Kidney (tissue), 22 donors: ENCODE measurements at places on chromosomes 3 and 15. TPM values are rescaled to one million over a fixed set of nuclear protein-coding genes. Genes with fewer than 3 reads are reported as not detected.

C15orf61 gene
- total RNA-seq: 5.5 TPM

DNA sequence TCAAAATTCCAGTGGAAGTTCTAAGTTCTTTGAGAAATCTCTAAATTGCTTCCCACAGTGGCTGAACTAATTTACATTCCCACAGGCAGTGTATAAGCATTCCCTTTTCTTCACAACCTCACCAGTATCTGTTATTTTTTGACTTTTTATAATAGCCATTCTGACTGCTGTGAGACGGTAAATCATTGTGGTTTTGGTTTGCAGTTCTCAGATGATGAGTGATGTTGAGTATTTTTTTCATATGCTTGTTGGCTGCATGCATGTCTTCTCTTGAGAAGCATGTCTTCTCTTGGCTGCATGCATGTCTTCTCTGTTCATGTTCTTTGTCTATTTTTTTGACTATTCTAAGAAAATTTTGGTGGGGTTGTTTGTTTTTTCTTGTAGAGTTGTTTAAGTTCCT lies 499.6 kb upstream of the CCDC54 start:
- no peaks in the 10 kb centered on the region for H3K4me1 ChIP-seq
- DNase-seq: no peak
- no peak overlapping the region for H3K27ac ChIP-seq
- H3K27me3 ChIP-seq: no peaks in the 10 kb centered on the region
- no peaks in the 10 kb centered on the region for H3K36me3 ChIP-seq

GRCh38 chr3:67383379-67383778 lies 271.0 kb downstream of the SUCLG2 start:
- no peak for DNase-seq
- H3K4me3 ChIP-seq: no peak overlapping the region
- H3K27ac ChIP-seq: no peak overlapping the region
- H3K36me3 ChIP-seq: no peaks in the 10 kb centered on the region

LSAMP gene
- 3.5 TPM for total RNA-seq

- no peak overlapping the region for H3K4me3 ChIP-seq
- H3K27me3 ChIP-seq: peaks cover 2% of the 10 kb centered on the region
- no peak overlapping the region for H3K27ac ChIP-seq
- peak; percentile 90 for DNase-seq
These were observed 4.6 kb upstream of the TRIM71 start for GRCh38 chr3:32813180-32813579.

GRCh38 chr3:15682561-15683185 lies 81.1 kb downstream of the BTD start:
- DNase-seq: no peak
- H3K27me3 ChIP-seq: no peaks in the 10 kb centered on the region
- H3K27ac ChIP-seq: no peak overlapping the region
- H3K36me3 ChIP-seq: peaks cover 8% of the 10 kb centered on the region

- no peaks in the 10 kb centered on the region for H3K27me3 ChIP-seq
- DNase-seq: no peak
- H3K27ac ChIP-seq: no peak overlapping the region
These were observed 84.1 kb downstream of the ST6GAL1 start for GRCh38 chr3:187014417-187014864.

ROBO1 gene
- 22.1 TPM for total RNA-seq

PLAAT1 gene
- total RNA-seq: 0.72 TPM

- H3K4me3 ChIP-seq: no peak overlapping the region
- peaks cover 2% of the 10 kb centered on the region for H3K4me1 ChIP-seq
- H3K36me3 ChIP-seq: peaks cover 22% of the 10 kb centered on the region
- no peak for DNase-seq
These were observed 53.9 kb upstream of the TASOR start for GRCh38 chr3:56737006-56737405.

- no peaks in the 10 kb centered on the region for H3K36me3 ChIP-seq
- DNase-seq: no peak
- H3K27me3 ChIP-seq: no peaks in the 10 kb centered on the region
- H3K27ac ChIP-seq: no peak overlapping the region
- no peak overlapping the region for H3K4me3 ChIP-seq
These were observed 52.6 kb downstream of the MCF2L2 start for GRCh38 chr3:183375787-183376186.

SLC22A14 gene
- total RNA-seq: 0.19 TPM

KCNH8 gene
- 1.0 TPM for total RNA-seq

- H3K4me1 ChIP-seq: no peaks in the 10 kb centered on the region
- DNase-seq: no peak
- H3K27me3 ChIP-seq: no peaks in the 10 kb centered on the region
- no peak overlapping the region for H3K4me3 ChIP-seq
These were observed 5.0 kb upstream of the CRYBG3 start for GRCh38 chr3:97816811-97817210.

SATB1 gene
- total RNA-seq: 22.2 TPM
